ENCODE measurements at places on chromosomes 12 and 14.

DNA sequence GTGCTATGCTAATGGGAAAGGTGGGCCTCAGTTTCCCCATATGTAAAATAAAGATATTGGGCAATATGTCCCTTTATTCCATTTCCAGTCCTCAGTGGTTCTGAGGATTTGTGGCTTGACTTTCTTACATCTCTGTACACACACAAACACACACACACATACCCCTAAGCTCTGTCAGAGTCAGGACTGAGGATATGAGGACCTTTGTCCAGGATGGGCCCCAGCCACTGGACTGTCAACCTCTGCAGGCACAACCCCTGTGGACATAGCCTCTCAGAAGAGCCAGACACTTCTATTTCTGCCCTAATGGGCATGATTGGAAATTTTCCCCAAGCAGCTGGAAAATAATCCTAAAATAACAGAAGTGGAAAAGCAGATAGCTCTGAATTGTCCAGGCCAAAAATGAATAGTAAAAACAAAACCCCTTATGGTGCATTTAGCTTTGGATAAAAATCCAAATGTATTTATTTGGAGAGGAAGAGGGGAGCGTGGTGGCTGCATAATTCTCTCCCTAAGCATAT is 50.2 kb downstream of the RIN3 start:
- no peak for DNase-seq

GRCh38 chr14:104588066-104588857 is 8.7 kb downstream of the C14orf180 start:
- no peak for DNase-seq

DNA sequence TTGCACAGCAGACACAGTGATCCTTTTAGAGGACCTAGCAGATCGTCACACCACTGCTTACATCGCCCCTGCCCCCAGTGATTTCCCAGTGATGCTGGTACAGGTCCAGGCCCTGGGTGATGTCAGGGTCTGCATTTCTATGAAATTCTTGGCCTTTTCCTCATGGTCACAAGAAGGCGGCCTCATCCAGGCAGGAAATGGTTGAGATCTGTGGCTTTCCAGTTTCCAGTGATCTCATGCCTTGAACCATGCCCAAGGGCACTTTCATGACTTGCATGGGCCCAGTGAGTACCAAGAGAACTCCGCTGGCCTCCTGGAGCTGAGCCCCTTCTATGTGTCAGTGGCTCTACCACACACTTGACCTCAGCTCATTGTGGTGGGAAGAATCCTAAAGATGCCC is 41.9 kb upstream of the BDKRB2 start:
- no peak for DNase-seq

DNA sequence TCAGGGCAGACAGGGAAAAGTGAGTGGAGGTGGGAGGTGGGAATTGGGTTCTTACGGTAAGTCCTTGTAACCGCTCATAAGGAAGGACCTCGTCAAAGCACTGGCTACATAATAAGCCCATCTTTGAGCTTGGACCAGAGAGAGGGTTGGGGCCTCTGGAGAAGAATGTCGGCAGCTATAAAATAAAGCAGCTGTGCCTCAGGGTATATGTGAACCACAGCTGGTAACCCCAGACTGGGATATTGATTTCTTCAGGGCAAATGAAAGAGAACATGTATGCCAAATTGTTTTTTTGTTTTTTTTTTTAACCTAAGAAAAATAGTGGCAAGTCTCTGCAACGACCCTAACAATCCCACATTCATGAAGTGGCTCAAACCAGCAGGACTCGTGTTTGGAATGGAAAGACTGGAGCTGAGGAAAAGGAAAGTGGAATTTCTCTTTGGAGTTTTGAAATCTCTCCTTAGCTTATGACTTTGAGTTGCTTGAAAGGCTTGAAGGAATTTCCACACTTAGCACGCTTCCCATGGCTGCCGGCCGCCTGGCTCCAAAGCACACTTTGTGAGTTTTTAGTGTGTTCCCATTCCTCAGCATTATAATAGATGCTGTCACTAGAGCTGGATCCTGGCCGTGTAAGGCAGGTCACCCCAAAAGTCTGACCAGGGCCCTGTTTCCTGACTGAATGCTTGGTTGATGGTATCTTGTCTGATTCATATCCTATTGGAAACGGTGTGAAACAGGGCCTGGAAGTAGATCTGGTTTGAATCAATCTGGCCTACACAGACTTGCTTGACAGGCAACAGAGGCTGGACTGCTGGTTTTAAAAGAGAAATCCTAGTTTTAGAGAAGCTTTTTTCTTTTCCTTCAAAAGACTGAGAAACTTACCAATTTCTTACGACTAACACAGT is 244.7 kb downstream of the MSRB3 start:
- no peak for DNase-seq

GRCh38 chr12:72102150-72102549 is 163.5 kb downstream of the TPH2 start:
- no peak for DNase-seq

DNA sequence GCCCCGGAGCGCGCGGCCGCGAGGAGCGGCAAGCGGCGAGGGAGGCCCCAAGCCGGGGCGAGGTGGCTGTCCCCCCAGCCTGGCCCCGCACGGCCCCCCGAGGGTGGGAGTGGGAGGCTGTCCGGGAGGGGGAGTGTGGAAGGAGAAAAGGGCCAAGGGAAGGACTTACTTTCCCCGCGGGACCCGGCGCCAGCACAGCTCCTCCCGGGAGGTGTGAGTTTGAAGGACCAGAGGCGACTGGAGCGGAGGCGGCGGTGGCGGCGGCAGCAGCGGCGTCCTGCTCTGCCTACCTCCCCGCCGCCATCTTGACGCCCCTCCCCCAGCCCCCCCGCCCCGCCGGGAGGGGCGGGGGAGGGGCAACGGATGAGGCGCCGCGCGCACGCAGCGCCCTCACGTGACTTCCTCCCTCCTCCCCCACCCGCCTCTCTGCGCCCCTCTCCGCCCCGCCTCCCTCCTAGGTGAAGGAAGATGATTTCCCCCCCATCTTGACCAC is at the start of gene SBNO1:
TSS of gene SBNO1 (minus strand) at position 316 of the 493 bp plus-strand sequence. CDS start 14,406 bp downstream, outside the sequence.
- DNase-seq: peak; percentile 88

DNA sequence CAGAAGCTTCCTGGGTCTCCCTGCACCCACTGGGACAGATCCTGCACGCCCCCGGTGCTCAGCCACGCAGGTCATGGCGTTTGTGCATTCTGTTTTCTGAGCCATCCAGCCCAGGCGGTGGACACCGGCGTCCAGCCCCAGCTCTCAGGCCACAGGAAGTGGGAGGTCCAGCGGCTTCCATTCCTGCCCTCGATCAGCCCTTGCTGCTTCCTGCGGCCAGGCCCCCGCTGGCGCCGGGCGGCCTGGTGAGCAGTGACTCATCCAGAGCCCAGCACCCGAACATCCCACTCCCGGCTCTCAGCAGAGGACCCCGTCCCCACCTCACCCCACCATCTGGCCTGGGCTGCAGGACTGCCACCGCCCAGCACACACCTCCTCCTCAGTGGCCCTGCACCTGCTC is 18.0 kb upstream of the NUDT14 start:
- DNase-seq: no peak

DNA sequence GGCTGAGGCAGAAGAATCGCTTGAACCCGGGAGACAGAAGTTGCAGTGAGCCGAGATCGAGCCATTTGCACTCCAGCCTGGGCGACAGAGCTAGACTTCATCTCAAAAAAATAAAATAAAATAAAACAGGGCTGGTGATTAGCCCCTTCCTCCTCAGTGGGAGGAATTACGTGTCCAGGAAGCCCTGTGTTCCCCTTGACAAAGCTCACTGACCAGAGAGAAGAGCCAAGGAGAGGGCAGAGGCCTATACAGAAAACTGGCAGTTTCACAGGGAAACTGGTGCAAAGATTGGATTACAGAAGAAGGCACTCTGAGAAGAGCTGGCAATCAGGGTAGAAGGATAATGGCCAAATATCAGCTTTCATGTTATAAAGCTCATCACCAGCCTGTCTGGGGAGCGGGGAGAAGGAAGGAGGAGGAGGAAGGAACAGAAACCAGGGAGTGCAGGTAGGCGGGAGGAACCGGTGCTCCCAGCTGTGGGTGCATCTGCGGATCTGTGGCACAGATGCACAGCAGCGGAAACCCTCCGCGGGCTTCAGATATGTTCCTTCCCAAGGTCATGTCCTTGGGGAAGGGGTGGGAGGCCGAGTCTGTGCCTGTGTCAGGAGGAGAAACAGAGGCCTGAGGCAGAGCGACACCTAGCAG is 6.7 kb downstream of the RAB15 start:
- DNase-seq: no peak

DNA sequence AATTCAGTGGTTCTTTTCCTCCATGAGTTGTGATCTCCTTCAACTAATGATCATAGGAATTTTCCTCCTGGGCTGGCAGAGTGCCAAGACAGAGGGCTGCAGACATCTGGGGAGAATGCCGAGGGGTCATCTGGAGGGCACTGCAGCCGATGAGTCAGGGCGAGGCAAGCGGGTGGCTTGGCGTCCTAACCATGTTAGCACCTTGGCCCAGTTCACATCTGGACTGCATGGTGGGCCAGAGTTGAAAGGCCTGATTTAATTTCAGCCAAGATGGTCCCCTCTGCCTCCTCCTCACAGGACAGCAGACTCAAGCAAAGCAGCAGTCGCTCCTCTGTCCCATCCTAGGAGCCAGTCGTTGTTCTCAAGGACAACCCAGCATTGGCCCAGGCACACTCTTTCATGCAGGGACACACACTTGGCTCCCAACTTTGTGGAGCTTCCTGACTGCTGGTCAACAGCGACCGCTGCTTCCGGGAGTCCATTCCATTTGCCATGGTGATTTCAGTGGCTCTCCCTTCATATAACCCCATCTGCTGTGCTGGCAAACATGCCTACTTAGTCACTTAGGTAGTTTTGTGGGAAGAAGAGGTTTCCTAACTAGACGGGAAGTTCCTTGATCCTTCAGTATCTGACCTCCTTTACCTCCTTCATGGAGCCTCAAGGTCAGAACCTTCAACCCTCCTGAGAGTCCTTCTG is 161.8 kb downstream of the TTC8 start:
- no peak for DNase-seq

GRCh38 chr12:89414851-89415250 is 62.5 kb upstream of the DUSP6 start:
- DNase-seq: no peak

GRCh38 chr14:56514663-56515371 is 64.8 kb upstream of the TMEM260 start:
- no peak for DNase-seq

GRCh38 chr14:70641548-70642302 is at the start of gene TTC9:
TTC9 (plus strand) TSS chr14:70641916; CDS start chr14:70642130, 214 bp downstream.
- DNase-seq: no peak

- no peak for DNase-seq
Measured at GRCh38 chr14:69687606-69688298, 76.4 kb downstream of the SUSD6 start.

GRCh38 chr14:64388533-64389285 is 556 bp downstream of the MTHFD1 start:
- DNase-seq: peak; percentile 8

- no peak for DNase-seq
Measured at GRCh38 chr14:96631621-96632362, 129.6 kb downstream of the PAPOLA start.

- no peak for DNase-seq
Measured at GRCh38 chr12:94659346-94659930, 9.1 kb upstream of the TMCC3 start.

- no peak for DNase-seq
Measured at GRCh38 chr14:59847711-59848110, 22.9 kb downstream of the RTN1 start.

DNA sequence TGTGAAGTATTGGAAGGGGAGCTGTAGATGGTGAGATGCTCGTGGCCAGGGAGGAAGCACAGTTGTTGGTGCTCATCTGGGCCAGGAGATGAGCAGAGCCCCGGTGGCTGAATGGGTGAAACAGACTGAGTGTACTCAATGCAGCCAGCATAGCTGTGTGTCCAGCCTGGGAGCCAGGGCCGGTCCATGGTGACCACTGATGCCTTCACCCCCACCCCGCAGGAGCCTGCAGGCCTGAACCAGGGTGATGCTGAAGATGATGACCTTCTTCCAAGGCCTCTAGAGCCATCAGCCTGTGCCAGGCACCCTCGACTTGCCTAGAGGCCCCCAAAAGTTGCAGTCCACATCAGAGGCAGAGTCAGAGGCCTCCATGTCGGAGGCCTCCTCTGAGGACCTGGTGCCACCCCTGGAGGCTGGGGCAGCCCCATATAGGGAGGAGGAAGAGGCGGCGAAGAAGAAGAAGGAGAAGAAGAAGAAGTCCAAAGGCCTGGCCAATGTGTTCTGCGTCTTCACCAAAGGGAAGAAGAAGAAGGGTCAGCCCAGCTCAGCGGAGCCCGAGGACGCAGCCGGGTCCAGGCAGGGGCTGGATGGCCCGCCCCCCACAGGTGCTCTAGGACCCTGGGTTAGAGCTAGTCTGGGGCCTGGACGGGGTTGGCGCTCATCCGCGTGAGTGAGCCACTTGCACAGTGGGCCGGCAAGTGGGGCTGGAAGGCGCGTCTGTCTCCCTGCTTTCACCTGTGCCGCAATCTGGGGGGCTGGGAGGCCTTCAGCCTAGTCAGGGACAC is 3.0 kb downstream of the TNFAIP2 start:
- DNase-seq: no peak

DNA sequence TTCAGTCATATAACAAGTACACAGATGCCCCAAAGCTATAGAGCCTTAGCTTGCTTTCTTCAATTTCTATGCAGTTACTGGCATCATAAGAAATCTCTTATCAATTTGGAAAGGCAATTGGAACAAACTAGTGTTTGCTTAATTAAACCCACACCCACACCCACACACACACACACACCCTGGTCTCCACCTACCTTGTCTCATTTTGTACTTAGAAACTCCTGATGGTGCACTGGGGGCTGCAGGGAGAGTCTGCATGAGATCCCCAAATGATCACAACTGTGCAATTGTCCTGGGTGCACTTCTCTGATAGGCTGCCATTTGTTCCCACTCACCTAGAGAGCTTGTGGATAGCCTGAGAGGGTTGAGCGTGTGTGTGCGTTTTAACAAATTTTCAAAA is 40.5 kb upstream of the PTCSC3 start:
- DNase-seq: no peak

DNA sequence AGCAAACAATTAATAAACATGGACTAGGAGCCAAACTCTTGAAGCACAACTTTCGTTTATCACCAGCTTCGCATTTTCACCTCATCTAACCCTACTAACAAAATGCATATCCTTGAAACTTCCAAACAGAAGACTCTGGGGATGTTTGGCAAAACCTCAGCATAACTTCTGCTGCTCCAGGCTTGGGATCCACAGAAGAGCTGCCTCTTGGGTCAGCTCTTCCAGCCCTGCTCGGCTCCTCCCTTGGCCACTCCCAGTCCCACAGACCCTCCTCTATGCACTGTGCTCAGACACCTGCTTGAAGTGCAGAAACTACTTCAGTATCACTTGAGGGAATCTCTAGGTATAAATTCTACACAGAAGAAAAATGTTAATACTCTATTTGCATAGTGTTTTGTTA is 110.0 kb upstream of the AMIGO2 start:
- DNase-seq: no peak

All from activated CD8-positive, alpha-beta memory T cell treated with anti-CD3 and anti-CD28 coated beads for 1 hour (primary cell).